ENCODE measurements at places on chromosomes 7 and 10.
A peak's percentile ranks its signal among the peaks of the same experiment; 100 is the strongest.

GRCh38 chr7:151857412-151857811 lies 19.5 kb downstream of the PRKAG2 start:
- DNase-seq, result no peak

DNA sequence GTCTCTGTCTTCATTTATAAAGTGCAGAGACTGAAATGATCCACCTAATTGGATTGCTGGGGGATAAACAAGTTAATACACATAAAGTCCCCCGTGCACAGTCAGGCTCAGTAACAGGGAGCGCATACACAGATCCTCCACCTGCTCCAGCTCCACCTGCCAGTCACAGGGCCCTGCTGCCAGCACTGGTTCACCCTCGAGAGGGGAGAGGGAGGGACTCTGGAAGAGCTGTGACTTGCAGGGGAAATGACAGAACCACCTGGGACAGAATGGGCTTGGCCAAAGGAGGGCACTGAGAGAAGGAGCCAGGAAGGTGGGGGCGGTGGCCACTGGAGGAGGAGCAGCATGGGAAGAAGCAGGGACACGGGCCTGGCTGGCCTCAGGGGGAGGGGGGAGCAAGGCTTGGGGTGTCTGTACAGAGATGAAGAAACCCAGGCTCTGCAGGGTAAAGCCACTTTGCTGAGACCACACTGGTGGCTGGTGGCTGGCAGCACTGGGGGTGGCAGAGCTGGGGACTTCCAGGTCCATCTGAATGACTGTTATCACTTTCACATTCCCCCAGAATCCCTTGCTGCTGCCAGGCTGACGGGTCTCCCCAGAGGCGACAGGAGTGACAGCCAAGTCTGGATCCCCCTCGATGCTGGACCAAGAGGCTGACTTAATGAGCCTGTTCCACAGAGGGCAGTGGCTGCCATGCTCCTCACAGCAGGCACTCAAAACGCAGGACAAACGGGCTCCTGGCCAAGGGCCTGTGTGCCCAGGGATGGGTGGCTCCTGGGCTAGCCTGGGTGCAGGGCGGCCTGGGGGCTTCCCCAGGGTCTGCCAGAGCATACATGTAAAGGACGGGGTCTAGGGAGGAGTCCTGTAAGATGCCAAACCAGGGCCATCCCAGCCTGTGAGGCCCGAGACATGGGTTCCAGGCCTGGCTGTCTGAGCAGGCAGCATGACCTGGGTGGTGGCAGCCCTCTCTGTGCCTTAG lies 151.1 kb downstream of the SH3PXD2A start:
- no peak for DNase-seq

GRCh38 chr7:43557831-43558495 lies 24.9 kb upstream of the STK17A start:
- no peak for DNase-seq

GRCh38 chr10:109974504-109975191 lies 33.1 kb upstream of the ADD3 start:
- no peak for DNase-seq

DNA sequence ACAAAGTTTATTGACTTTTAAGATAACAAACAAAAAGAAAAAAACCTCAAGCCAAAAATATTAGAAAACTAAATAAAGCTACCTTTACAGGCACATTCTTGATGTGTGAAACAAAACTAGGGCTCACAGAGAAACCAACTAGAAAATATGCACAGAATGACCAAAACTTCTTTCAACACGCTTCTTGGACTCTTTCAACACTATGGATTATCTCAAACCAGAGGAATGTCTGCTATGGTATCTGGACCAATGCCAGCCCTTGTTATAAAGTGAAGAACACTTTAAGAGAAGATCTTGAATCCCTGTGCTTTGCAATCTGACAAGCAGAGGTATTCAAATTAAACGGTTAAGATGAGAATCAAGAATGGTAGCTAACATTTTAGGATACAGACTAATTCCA lies 76.6 kb downstream of the DNAJC1 start:
- DNase-seq, result peak; percentile 73

DNA sequence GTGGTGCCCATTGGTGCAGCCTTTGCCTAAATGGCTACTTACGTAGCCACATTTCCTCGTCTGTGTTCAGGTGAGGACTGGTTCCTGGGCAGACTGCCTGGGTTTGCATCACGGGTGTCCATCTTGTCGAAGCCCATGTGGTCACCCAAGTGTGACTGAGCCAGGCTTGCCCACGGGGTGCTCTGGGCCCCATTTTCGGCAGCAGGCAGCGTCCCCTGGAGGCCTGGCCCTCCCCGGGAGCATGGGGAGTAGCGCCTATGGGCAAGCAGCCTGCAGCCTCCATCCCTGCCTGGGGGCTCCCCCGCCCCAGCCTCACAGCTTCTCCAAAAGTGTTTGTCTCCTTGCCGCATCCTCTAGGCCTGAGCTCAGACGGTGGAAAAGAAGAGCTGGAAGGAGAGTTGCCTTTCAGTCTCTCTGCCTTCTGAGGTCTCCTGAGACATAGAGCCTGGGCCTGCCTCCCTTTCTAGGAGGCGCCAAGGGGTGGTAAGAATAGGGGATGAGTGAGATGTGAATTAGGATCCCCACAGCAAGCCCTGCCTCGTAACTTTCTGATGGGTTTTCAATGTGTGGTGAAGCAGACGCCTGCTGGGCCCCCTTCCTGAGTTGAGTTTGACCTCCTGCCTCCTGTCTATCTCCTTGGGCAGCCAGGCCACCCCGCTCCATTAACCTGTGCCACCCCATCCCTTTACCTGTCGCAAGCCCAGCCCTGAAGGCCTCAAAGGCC lies 42.7 kb downstream of the HTRA1 start:
- DNase-seq, result no peak

DNA sequence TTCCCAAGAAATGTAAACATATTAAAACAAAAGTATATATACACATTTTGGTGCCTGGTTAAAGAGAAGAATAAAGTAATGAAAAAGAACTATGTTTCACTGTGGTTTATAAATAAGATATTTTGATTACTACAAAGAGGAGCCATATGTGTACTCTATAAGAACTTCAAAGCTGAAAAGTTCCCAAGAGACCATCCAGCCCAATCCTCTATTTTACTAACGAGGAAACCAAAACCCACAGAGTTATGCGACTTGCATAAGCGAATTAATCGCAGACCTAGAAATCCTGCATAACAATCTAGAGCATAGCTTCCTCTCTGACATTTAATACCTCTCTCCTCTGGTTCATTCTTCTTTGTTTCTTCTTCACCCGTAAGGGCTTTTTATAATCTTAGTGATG lies 937.1 kb downstream of the CNTNAP2 start:
- no peak for DNase-seq

DNA sequence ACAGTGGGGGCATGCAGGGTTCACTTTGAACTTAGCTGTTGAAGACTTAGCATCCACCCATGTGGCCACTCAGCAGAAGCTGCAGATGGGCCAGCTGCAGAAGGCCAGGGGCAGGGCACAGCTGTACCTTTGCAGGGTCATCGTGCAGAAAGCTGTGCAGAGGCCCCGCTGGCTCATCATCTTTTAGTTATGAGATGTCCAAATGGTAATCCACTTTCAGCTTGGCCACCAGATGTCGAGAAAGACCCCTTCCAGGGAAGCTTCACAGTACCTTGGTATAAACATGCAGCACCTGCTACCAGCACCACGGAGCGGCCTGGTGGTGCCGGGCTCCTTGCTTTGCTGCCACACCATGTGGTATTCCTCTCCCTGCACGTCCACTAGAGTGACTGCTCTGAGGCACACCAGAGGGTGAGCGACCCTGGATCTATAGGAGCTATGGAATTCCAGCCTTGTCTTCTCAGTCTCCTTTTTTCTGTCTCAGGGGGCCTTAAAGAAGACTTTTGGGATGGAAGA lies 74.2 kb upstream of the LAMB4 start:
- no peak for DNase-seq

- peak; percentile 41 for DNase-seq
These were observed 112.7 kb downstream of the REEP3 start for GRCh38 chr10:63633677-63634487.

GRCh38 chr7:105718511-105718925 lies 137.2 kb upstream of the EFCAB10 start:
- DNase-seq, result no peak

- DNase-seq, result peak; percentile 13
These were observed 16.2 kb upstream of the NME8 start for GRCh38 chr7:37832194-37832593.

GRCh38 chr10:17166699-17167098 lies 34.8 kb downstream of the TRDMT1 start:
- no peak for DNase-seq

DNA sequence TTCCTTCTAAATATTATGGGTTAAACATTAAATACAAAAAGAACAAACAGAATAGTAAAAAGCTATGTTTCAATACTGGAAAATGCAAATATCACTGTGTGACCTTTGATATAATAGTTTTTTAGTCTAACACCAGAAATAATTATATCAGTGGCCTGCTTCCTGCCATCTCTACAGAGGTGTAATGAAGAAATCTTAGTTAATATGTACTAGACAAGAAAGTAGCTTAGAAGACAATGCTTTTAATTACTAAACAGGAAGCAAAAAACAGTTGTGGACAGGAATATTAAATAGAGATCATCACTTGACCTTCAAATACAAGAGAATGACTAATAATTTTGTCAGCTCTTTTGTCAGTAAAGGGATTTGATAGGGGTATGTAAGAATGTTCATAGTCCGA lies 47.4 kb upstream of the LRRN3 start:
- no peak for DNase-seq

DNA sequence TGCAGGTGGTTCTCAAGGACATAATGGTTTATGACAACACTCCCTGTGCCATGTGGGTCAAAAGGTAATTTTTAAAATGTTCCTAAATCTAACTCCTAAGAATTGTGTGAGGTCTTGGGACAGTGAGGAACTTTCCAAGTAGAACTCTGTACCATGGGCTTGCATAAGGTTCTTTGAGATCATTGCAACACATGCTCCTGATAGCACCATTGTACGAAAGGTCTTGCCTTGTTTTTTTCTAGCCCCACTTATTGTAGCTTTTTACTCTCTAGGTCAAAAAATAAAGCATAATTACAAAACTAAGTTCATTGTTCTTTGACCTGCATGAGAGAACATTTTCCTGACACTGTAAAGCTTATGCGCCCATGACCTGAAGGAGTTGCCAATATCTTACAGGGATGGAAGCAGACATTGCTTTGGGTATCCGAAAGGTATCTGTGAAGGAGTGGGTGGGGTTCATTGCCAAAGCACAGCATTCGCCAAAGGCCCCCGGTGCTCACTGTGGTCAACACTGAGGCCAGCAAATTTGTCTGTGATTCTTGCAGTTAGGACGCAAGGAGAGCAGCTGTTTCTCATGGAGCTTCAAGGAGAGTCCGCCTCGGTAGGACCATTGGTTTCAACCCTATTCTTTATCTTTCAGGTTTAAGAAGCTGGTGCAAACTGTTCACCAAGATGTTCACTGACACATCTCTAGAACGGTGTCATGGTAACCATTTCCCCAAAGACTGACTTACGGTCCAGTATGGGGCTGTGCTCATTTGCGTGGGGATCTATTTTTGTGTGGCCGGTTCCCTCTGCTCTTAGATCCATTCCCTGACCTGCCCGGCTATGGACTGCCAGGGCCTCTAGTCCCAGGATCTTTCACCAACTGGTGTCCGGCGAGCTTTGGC lies 7.6 kb upstream of the PRKAG2 start:
- DNase-seq, result no peak

- no peak for DNase-seq
These were observed 183.0 kb downstream of the THSD7A start for GRCh38 chr7:11648980-11649379.

DNA sequence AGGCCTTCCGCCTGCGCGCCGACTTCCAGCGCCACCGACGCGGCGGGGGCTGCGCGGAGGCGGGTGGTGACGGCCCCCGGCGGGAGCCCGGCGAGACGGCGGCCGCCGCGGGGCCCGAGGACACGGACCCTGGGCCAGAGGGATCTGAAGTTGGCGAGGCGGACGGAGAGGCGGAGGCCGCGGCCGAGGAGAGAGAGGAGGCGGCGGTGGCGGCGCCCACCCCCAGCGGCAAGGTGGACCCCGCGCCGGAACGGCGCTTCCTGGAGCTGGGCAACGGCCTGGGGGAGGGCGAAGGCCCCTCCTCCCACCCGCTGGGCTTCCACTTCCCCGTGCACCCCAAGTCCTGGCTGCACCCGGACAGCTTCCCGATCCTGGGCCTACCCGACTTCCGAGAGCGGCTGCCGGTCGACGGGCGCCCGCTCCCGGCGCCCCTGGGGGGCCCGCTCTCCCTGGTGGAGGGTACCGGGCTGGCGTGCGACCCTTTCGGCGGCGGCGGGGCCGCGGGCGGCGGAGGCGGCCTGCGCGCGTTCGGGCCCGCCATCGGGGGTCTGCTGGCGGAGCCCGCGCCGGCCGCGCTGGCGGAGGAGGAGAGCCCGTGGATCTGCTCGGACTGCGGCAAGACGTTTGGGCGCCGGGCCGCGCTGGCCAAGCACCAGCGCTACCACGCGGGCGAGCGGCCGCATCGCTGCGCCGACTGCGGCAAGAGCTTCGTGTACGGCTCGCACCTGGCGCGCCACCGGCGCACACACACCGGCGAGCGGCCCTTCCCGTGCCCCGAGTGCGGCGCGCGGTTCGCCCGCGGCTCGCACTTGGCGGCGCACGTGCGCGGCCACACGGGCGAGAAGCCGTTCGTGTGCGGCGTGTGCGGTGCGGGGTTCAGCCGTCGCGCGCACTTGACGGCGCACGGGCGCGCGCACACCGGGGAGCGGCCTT lies 16.2 kb downstream of the ZNF316 start:
- no peak for DNase-seq

GRCh38 chr10:87603769-87604168 lies 55.9 kb upstream of the PAPSS2 start:
- DNase-seq, result peak; percentile 20

DNA sequence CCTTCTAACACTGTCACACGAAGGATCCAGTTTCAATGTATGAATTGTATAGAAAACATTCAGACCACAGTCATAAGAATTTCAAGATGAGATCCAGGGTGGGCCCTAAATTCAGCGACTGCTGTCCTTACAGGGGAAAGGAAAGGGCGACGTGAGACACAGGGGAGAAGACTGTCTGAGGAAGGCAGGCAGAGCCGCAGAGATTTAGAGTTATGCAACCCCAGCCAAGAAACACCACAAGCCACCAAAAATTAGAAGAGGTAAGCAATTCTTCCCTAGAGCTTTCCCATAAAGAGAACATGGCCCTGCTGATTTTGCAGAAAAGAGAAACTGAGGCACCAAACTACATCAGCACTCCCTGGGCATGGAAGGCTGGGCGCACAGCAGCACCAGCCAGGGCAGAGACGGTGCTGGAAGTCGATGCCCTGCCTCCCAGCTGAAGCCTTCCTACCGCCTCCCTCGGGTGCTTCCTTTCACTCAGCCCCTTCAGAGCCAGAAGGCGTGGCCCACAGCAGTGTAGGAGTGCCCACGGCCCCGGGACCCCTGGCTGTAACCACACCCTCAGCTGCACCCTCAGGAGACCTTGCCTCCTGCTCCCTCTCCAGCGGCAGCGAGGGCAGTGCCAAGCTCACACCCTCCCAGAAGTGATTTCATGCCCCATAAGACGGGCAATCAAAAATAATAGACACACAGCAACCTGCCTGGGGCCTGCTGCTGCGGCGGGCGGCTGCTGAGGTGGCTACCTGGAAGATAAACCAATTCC lies 81.0 kb upstream of the LRRC4 start:
- no peak for DNase-seq

Data from AG08395 (cell line).